ENCODE measurements at places on chromosomes 4 and X.

DNA sequence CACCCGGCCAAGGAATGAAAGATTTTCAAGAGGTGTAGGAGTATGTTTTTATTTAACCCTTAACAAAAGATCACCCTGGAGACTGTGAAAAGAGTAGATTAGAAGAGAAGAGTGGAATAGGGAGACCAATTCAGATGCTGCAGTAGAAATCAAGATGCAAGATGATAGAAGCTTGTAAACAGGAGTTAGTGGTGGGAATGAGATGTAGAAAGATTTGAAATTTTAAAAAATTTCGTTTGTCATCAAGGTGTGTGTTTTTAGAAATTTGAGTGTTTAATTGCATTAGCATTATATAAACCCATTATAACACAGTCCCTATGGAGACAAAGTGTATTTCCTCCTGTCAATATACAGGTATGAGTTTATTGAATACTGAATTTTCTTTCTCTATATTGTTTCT lies 42.1 kb upstream of the IL1RAPL2 start:
- no peak for DNase-seq

- no peak for DNase-seq
Observed at GRCh38 chrX:110698696-110699095, 96.9 kb downstream of the CHRDL1 start.

DNA sequence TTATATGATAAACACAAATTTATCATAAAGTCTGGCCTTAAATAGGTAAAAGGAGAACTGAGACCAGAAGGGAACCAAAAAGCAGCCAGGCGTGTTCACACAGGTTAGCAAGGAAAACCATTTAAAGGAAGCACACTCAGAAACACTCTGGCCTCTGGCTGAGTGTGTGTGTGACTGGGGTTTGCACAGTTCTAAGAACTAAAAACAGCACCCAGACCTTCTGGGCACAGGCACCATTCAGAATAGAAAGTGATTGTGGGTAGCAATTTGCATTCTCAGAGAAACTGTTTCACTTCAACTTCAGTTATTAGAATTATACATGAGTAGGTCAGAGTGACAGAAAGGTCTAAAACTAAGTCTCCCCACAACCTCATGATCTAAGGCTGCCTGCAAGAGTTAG lies 10.0 kb downstream of the GPR82 start:
- no peak for DNase-seq

GRCh38 chr4:38125816-38126215 lies 165.6 kb downstream of the PTTG2 start:
- no peak for DNase-seq

DNA sequence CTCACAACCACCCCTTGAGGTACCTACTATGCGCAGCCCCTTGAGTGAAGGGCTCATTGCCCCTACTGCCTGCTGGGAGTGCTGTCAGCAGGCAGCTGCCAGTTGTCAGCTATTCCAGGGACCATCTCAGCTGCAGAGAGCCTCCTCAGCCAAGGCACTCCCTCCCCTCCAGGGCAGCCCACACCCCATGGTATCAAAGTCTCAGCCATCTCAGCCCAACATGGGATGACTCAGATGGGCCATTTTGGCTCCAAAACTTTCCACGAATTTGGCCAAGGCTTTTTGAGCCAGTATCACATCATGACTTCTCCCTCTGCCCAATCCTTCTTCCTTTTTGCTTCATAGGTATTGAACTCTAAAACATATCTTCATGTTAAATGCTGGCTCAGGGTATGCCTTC lies 61.4 kb upstream of the MAP3K15 start:
- DNase-seq, result no peak

All from CD4-positive, alpha-beta T cell treated with Interleukin-6 at 100 ng/mL for 8 hours (primary cell).